ENCODE measurements at places on chromosomes 1 and 21.

- DNase-seq, result no peak
Measured at GRCh38 chr1:14498839-14499238, 99.6 kb upstream of the KAZN start.

DNA sequence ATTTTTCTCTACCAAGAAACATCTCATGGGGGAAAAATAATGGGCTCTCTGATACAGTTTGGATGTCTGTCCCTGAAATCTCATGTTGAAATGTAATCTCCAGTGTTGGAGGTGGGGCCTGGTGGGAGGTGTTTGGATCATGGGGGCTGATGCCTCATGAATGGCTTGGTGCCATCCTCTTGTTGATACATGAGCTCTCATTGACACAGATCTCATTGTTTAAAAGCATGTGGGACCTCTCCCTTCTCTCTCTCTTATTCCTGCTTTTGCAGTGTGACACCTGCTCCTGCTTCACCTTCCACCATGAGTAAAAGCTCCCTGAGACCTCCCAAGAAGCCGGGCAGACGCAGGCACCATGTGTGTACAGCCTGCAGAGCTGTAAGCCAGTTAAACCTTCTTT is 332.5 kb upstream of the NRIP1 start:
- no peak for DNase-seq

- peak; percentile 99 for DNase-seq
Measured at GRCh38 chr1:8873506-8874229, 4.8 kb downstream of the ENO1 start.

GRCh38 chr1:181817091-181817490 is 244.4 kb downstream of the ZNF648 start:
- DNase-seq, result no peak

- no peak for DNase-seq
Measured at GRCh38 chr1:220685879-220686278, 4.3 kb upstream of the C1orf115 start.

- peak; percentile 41 for DNase-seq
Measured at GRCh38 chr1:97820470-97821188, 100.2 kb downstream of the DPYD start.

DNA sequence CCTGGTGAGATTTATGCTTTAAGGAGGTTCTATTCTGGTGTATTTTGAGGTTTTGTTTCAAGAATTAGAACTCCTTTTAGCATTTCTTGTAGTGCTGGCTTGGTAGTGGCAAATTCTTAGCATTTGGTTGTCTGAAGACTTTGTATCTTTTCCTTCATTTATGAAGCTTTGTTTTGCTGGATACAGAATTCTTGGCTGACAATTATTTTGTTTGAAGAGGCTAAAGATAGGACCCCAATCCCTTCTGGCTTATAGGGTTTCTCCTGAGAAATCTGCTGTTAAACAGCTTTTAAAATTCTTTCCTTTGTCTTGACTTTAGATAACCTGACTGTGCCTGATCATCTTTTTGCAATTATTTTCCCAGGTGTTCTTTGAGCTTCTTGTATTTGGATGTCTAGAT is 58.6 kb downstream of the GPR137B start:
- no peak for DNase-seq

- peak; percentile 57 for DNase-seq
Measured at GRCh38 chr1:90959352-90960206, 62.3 kb downstream of the ZNF644 start.

GRCh38 chr1:236403905-236404696 is 10.0 kb downstream of the EDARADD start:
- DNase-seq, result no peak

- no peak for DNase-seq
Measured at GRCh38 chr1:111101854-111102642, 37.8 kb downstream of the DRAM2 start.

- DNase-seq, result no peak
Measured at GRCh38 chr1:240409615-240410014, 202.3 kb downstream of the GREM2 start.

DNA sequence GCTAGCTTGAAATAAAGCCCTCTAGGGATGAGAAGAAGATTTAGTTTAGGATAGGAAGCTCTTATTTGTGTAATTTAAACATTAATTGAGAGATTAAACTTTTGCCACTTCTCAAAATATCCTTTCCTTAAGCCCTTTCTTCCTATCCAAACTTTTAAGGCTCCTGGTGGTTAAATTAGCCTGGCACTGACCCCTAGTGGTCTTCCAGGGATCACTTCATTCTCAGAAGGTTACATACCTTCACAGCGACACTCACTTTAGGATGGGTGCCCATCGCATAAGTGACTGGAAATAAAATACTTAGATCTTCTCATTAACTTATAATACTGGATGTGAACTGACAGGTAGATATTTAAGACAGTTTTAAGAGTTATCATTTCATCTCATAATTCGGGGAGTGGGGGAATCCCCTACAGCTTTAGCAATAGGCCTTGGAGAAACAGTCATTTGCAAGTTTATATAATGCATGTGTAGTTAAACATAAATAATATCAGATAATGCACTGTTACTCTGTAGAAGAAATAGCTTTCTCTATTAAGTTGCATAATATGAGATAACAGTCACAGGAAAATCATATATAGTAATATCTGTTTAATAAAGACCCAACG is 7.4 kb downstream of the LHX9 start:
- peak; percentile 65 for DNase-seq

DNA sequence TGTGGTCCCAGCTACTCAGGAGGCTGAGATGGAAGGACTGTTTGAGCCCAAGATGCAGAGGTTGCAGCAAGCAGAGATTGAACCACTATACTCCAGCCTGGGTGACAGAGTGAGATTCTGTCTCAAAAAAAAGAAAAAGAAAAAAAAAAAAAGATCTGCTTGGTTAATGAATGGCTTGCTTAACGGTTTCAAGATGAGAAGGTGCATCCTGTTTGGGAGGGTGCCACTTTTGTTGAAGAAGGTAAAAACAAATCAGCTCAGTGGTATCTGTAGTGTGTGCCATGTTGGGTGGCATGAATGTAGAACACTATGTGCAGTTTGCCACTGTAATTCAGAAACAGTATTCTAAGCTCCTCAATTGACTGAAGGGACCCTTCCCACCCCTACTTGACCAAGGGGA is 94.9 kb upstream of the ETV3 start:
- no peak for DNase-seq

GRCh38 chr1:227898502-227899140 is 49.1 kb downstream of the WNT9A start:
- no peak for DNase-seq

GRCh38 chr1:151907363-151908139 is 1.8 kb downstream of the THEM4 start:
- peak; percentile 20 for DNase-seq

DNA sequence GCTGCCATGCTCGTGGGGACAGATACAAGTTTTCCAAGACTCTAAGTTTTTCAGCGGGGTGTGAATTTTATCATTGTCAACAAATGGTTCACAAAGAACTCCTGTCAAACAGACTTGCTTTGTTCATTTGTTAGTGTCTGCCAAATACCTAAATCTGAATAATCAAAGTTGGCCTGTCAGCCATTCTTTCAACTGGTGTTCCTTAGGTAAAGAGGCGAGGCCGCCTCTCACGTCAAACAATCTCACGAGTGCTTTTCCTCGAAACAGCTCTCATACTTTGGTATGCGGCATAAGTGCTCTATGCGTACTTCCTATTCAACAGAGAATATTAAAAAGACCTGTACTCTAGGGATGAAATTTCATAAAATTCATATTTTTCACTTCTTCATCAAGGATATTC is 51.4 kb upstream of the KANK4 start:
- no peak for DNase-seq

- DNase-seq, result peak; percentile 35
Measured at GRCh38 chr1:201902198-201902597, 13.5 kb downstream of the SHISA4 start.

DNA sequence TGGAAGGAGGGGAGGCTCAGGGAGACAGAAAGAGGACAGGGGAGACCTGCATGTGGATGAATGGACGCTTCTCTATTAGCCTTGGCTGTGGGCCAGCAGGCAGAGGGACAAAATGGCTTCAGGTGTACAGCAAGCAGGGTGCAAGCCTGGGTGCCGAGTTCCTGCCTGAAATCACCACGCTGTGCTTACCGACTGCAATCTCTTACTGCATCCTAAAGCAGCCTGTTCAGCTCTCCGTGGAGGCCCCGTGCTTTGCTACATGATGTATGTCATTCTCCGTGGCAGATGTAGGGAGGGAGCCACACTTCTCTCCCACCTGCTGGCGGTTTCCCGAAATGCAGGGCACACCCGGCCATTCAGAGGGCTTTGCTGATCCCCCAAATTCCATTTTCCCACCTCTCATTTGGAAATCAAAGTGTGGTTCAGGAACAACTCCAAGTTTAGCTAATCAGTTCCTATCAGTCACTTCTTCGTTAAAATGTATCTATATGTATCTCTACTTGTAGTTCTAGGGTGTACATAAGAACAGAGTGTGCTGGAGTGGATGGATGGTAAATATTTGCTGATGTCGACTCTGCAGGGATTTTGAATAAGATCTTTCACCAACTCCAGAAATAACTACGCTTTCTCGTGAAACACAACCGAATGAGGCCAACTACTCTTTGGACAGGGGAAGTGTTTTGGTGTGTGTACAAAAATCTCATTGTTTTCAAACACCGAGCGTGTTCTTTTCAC is 122.3 kb upstream of the BACE2 start:
- no peak for DNase-seq

DNA sequence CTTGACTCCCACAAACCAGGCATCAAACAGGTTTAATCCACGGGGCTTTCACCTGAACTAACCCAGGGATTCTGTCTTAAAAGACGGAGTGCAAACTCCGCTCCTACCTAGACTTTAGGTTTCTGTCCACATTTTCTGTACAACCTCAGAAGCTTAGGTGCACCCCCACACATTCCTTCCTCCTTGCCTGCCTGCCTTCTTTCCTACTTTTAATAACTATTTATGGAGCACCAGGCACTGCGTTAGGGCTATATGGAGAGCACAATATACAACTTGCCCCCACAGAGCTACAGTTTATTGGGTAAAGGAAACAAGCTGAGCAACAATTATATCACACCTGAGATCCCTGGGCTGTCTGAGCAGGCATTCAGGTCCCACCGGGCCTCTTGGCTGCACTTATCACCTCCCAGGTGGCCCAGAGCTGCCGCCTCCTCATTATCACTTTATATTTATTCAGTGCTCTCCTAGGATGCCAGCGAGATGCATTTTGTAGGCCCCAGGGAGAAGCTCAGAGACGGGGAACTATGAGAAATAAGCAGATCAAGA is 64.1 kb downstream of the DNTTIP2 start:
- no peak for DNase-seq

GRCh38 chr1:180053594-180054567 is 99.3 kb downstream of the CEP350 start:
- peak; percentile 14 for DNase-seq

- peak; percentile 69 for DNase-seq
Measured at GRCh38 chr21:35178827-35179226, 129.7 kb upstream of the RUNX1 start.

DNA sequence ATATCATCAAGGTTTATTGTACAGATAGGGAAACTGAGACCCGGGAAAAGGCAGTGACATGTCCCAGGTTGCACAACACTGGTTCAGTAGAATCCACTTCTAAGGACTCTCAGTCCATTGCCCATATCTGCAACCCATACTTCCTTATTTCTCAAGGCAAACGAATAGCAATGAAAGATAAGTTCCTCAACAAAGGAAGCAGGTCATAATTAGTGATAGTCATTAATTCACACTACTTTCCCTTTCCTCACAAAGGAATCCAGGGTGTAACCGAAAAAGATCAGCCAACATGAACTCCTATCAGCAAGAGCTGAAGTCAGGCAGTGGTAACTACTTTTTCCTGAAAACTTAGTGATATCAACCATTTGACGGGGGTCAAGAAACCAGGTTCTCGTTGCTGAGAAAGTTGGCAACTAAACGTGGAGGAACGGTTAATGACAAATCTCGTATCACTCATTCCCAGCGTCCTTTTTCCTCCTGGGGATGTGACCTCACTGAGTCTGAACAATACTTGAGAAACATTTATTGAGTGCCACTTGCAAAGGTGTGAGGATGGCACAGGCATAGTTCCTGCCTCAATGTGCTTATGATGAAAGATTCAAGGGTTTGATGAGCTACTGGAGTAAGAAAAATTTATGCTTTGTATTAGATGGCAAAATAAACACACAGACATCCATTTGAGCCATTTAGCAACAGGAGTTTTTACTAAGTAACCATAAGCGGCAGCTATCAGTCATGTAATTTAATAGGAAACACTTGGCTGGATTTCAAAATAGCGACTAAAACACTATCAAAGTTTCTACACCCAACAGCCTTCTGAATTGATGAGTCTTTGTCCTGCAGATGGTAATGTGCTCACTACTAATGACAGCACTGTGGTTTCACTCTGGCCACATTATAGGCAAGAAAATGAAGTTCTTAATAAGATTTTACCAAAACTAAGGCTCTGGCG is 82.3 kb downstream of the PLPP3 start:
- DNase-seq, result no peak

DNA sequence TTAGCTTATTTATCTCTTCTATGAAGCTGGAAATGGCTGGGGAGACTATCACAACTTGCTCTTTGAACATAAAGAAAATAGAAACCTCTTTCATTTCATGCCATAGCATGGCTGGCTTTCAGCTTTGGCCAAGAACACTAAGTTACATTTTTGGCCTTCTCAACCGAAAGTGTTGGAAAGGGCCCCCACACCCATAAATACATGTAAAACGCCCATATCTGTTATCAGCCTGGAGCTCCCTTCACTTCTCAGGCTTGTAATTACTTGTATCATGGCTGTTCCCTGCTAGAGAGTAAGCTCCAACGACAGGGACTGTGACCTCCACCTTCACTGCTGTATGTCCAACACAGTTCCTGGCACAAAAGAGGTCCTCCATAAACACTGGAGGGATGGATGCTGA is 12.7 kb upstream of the EIF4G3 start:
- no peak for DNase-seq

DNA sequence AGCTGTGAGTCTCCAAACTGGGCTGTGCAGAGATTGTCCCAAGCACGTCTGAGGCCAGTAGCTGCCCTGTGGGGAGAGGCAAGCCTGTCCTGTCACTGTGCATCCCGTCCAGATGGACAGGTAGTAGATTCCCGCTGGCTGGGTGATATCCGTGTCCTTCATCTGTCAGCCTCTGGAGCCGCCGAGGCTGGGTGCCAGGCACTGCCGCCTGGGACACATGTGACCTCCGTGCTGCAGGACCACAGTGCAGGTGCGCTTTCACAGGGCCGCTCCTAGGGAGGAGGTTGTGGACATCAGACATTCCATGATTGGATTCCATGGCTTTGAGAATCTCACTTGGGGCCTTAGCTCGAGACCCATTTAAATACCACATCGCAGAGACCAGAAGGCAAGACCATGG is 4.7 kb downstream of the PDXK start:
- DNase-seq, result no peak

- peak; percentile 97 for DNase-seq
Measured at GRCh38 chr1:32817159-32817814, at the start of the genes S100PBP and YARS1. TSS of gene S100PBP (plus strand) at chr1:32817653. CDS start at chr1:32826100, 8,447 bp downstream. TSS of gene YARS1 (minus strand) at chr1:32817358. CDS start at chr1:32817244, 114 bp downstream.

DNA sequence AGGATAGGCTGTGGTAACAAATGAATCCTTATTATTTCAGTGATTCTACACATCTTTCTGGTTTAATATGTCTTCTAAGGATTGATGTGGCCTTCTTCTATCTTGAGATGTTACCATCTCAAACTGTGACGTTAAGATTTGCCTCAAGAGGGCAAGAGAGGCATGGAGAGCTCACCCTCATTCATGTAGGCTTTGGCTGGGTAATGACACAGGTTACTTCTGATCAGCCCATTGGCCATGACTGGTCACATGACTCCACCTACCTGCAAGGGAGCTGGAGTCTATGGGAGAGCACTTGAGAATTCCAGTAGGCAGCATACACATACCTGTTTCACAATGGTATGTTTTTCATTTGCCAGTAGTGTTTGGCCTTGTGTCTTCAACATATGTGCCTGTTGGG is 30.0 kb downstream of the CACHD1 start:
- DNase-seq, result no peak

GRCh38 chr1:222095606-222096475 is 354.0 kb upstream of the DUSP10 start:
- DNase-seq, result no peak

- peak; percentile 80 for DNase-seq
Measured at GRCh38 chr1:86487131-86487810, 18.5 kb downstream of the CLCA1 start.

Measured in fibroblast of lung (primary cell).